ENCODE measurements at places on chromosomes 3 and 15.

DNA sequence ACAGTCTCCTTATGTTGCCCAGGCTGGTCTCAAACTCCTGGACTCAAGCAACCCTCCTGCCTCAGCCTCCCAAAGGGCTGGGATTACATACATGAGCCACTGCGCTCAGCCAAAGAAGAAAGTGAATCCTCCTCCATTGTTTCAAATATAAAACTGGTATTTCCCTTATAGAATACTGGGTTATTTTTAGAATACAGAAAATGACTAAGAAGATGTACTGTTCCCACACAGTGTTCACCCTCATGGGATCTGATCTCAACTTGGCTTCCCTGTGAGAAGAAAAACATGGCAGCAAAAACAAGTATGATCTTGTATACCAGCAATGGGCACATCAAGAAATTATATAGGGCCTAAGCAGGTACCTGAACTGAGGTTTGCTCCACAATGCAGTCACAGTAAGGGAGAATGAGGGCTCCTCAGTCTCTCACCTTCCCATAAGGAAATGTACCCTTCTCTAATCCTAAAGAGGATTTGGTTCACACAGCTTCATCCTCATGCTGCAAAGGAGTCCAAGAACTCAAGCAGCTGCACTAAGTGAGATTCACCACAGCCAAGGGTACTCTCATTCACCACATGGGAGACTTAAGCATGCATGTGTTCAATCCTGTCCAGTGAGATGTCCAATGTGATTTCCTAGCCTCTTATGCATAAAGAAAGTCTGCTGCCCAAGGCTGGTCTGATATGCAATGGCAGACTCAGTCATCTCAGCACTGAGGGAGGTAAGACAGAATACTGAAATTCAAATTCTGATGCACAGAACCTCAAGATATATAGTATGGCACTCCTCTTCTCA, 25.8 kb downstream of the USP4 start:
- no peak for DNase-seq

DNA sequence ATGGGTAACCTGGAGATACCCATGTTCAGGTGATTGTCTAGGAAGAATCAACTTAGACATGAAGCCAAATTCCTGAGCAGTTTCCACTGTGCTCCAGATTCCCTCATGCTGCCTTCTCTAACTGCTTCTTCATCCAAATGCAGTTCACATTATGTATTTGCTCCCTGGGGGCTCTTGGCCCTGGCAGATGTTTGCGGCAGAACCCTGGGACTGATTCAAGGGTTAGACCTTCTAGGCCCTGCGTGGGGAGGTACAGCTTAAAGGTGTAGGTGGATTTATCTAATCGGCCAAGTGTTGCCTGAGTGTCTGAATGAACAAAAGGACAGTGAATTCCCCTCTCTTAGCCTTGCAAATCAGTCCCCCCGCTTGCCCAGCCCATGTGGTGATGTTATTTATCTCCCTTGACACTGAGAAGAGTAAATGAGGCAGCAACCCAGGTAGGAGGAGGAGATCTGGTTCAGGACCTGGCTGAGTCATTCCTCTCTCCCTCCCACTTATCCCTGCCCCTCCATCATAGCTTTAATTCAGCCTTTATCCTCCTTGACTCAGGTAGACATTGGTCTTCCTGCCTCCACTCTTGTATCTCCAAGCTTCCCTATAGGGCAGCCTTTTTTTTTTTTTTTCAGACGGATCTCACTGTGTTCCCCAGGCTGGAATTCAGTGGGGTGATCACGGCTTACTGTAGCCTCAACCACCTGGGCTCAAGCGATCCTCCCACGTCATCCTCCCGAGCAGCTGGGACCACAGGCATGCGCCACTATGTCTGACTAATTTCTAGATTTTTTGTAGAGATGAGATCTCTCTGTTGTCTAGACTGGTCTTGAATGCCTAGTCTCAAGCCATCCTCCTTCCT, 54.8 kb downstream of the MAGEF1 start:
- no peak for DNase-seq

GRCh38 chr3:61847784-61848462, 286.6 kb downstream of the PTPRG start:
- no peak for DNase-seq

DNA sequence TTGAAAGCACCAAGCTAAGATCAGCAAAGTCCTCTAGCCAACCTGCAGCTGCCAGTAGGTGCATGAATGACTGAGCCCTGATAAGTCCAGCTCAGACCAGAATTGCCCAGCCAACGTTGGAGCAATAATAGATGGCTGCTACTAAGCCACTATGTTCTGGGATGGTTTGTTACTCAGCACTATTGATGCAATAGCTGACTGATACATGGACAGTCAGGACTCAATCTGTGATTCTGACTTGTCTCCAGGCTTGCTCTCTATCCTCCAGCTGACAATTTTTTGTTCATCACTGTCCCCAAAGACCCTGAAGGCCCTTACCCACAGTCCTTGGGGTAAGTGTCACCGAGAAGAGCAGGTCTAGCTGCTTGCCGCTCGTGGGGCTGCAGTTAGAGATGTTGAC, 55.3 kb downstream of the CDCP1 start:
- no peak for DNase-seq

- no peak for DNase-seq
These were observed 358.0 kb upstream of the CADM2 start for GRCh38 chr3:84600703-84601225.

DNA sequence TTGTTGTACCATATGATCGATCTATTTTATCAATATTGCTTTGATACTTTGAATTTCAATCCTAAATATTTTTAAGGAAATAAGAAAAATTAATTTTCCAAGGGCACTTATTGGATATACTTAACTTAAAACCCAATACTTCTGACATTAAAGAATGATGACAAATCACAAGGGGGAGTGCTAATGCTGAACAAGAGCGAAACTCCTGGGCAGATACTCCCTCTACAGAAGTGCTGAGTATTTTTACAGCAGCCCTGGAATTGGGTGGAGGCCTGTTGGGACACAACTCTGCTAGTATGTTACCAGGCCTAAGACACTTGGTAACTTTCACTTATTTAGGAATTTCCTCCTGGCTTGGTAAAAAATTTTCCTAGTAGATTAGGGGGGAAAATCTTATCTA, 46.2 kb downstream of the DENND6A start:
- no peak for DNase-seq

DNA sequence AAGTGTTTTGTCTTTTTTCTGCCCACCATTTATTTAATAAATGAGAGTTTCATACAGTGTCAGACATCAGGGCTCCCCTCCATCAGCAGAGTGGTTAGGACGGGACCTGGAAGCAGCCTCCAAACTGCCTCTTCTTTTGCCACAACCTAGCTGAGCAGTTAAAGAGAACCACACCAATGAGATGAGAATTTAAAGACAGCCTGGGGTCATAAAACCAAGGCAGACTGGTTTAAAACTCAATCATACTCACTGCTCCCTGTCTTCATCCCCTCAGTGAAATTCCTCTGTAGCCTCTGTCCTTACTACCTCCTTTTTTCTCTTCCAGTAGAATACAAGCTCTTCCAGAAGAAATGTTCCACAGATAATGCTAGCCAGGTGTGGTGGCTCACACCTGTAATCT, 78.7 kb downstream of the WWTR1 start:
- no peak for DNase-seq

GRCh38 chr3:16090706-16091105, 83.8 kb upstream of the GALNT15 start:
- DNase-seq: no peak

DNA sequence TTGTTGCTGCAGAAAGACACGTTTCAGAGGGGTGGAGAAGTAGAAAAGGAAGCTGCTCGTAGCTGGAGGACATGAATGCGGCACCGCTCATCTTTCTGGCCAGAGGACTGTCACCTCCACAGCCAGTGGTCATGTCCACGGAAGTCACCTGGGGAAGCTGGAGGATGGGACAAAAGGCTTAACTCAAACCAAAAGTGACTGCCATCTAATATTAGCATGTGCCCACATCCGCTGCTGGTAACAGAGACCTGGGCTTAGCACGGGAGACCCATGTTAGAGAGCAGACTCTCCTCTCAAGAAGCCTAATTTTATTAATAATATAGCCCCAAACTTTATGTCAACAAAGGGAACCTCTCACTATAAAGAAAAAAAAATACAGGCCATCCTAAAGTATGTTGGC, 5.9 kb downstream of the MEX3B start:
- DNase-seq: no peak

GRCh38 chr3:173933113-173933512, 535.6 kb downstream of the NLGN1 start:
- DNase-seq: no peak

DNA sequence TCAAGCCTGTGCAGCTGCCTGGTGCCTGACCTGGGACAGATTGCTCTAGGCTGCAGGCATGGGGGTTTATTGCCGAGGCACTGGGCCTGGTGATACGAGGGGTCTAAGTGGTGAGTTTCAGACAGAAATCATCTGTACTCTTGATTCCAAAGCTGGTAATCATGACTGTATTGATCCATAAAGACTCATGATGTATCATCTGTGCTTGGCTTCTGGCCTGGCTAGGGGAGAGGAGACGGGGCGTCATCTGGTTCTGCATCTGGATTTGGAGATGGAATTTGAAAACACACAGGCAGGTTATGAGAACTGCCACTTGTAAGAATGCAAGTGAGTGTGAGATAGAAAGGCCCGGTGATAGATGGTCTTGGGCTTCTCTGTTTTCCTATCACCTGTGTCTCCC, 337.4 kb upstream of the C2CD4B start:
- no peak for DNase-seq

DNA sequence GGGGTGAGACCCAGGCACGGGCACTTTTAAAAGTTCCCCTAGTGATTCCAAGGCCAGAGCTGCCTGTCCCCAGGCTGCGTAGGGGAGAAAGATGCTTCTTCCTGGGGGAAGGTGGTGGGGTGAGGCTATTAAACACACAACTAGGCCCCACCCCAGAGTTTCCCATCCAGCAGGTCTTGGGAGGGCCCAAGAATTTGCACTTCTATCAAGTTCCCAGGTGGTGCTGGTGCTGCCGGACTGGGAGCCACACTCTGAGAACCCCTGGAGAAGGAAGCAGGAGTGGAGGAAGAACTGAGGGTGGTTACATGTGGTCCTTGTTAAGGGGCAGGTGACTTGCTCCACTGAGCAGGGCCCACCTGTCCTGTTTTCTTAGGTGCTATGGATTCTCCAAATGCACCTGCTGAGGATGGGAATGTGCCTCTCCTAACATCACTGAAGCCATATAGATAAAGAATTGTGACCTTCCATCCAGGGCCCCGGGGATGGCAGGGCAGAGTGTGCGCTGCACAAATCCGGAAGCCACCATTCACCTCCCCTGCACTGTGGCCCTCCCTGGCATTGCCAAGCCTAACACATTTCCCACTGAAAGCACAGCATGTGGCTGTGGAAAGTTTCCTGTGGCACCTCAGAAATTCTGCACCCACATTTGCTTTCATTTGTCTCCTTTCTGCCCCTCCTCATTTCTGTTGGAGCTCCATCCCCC, 111.5 kb upstream of the MEF2A start:
- DNase-seq: no peak

GRCh38 chr3:73508330-73508954, 116.3 kb downstream of the PDZRN3 start:
- DNase-seq: no peak

- DNase-seq: no peak
These were observed 129.3 kb downstream of the EEFSEC start for GRCh38 chr3:128282380-128283196.

- no peak for DNase-seq
These were observed 198.6 kb downstream of the VGLL3 start for GRCh38 chr3:86792316-86792715.

DNA sequence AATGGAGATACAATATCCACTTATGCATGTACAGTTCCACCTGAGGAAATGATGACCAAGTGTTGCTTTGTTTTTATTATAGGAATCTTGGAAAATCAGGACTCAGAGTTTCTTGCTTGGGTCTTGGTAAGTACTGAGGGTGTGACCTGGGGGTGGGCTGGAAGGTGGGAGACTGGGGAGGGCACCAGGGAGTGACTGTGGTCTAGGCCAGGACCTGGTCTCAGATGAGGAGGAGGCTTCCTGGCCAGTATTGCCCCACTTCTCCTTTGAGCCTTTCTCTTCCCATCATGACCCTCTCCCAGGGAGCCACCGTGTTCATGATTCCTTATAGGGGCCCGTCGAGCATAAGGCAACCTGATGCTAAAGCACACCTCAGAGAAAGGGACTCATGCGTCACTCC, 133.4 kb downstream of the SSR3 start:
- DNase-seq: no peak

DNA sequence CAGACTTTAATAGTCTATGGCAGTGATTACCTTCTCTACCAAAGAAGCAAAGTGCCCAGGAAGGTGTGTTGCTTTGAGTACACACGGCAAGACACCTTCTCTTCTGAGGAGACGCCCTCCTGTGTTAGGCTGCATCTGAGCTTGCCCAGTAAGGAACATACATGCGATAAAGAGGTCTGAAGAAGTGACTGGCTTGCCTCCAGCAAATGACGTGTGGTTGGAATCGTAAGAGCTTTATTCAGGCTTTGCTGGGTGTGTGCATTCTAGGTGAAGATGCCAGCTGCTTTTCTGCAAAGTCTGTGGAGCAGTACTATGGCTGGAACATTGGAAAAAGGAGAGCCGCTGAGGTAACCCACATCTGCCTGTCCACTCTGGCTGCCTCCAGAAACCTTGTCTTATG, 22.4 kb downstream of the MAP6D1 start:
- DNase-seq: no peak

DNA sequence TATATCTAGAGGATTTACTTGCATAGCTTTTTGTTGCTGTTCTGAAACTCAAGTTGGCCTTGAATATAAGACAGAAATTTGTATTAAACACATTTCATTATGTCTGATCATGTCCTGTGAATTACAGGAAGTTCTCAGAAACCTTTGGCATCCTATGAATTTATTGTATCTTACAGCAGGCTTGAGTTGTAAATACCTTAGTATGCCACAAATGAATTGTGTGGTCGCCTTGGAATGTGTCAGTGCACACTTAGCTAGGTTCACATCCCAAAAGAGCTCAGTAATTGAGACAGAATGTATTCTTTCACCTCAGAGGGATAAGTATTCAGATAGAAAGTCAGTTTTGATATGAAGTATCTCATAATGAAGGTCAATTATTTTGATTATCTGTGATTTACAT, 83.4 kb downstream of the NEK11 start:
- DNase-seq: no peak

DNA sequence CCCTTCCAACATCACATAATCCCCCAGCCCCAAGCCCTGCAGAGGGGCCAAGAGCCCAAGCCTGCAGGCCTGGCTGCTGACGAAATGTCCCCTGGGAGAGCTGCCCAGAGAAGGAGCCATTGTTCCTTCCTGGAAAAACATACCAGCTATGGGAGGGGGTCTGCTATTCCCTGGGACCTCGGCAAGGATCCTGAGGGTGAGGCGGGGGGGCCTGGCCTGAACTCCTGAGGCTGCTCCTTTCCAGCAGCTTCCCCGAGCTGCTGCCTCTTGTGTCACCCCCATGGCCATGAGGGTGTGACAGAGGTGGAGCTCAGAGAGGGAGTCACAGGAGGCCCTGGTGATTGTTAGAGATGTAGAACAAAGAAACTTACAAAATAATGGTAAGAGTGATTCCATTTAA, 12.9 kb downstream of the LOXL1 start:
- DNase-seq: no peak
